Endothelial cell of umbilical vein (primary cell): ENCODE measurements at places on chromosomes 4 and X. TPM values are rescaled to one million over a fixed set of nuclear protein-coding genes. Genes with fewer than 3 reads are reported as not detected.

NAP1L3 gene
- total RNA-seq, result 0.22 and 0.25 TPM in 2 replicates

AMTN gene
- total RNA-seq, result not detected in 2 replicates

INTS6L gene
- 5.6 and 7.5 TPM in 2 replicates for total RNA-seq

GPR173 gene
- total RNA-seq, result 8.3 and 11.3 TPM in 2 replicates

MAGEC2 gene
- not detected in 2 replicates for total RNA-seq

GC gene
- not detected in 2 replicates for total RNA-seq

SSX4 gene
- not detected in 2 replicates for total RNA-seq

TENM3 gene
- 6.2 and 7.8 TPM in 2 replicates for total RNA-seq

MSX1 gene
- total RNA-seq, result 4.1 and 5.0 TPM in 2 replicates

KIT gene
- total RNA-seq, result 29.3 and 39.7 TPM in 2 replicates

COL4A6 gene
- 0.49 and 0.92 TPM in 2 replicates for total RNA-seq

CLDN22 gene
- not detected in 2 replicates for total RNA-seq

FDCSP gene
- total RNA-seq, result not detected in 2 replicates

CT47B1 gene
- not detected in 2 replicates for total RNA-seq

DSPP gene
- not detected in 2 replicates for total RNA-seq

SSX4B gene
- total RNA-seq, result not detected in 2 replicates

RAB41 gene
- total RNA-seq, result not detected in 2 replicates

HSFX4 gene
- total RNA-seq, result not detected in 2 replicates

MCUB gene
- 32.5 and 35.2 TPM in 2 replicates for total RNA-seq

MAGEB3 gene
- not detected in 2 replicates for total RNA-seq

ARAP2 gene
- 0.16 TPM in 1 of 2 replicates, not detected in the other for total RNA-seq

MAGEB17 gene
- total RNA-seq, result not detected in 2 replicates

ELOVL6 gene
- total RNA-seq, result 21.7 and 26.1 TPM in 2 replicates

BEX2 gene
- 0.88 and 1.4 TPM in 2 replicates for total RNA-seq

PABPC1L2B gene
- total RNA-seq, result not detected in 2 replicates

SLC6A14 gene
- not detected in 2 replicates for total RNA-seq

TMPRSS11A gene
- total RNA-seq, result not detected in 2 replicates

ODAPH gene
- total RNA-seq, result not detected in 2 replicates

DMRTC1 gene
- total RNA-seq, result not detected in 2 replicates

NUDT6 gene
- 5.4 TPM in 2 replicates for total RNA-seq

KLB gene
- not detected in 2 replicates for total RNA-seq

NPY2R gene
- total RNA-seq, result not detected in 2 replicates

EDNRA gene
- total RNA-seq, result not detected in 2 replicates

GPC4 gene
- total RNA-seq, result 0.20 TPM in 1 of 2 replicates, not detected in the other

CXCL9 gene
- total RNA-seq, result not detected in 2 replicates

OGT gene
- total RNA-seq, result 128 and 129 TPM in 2 replicates

ARMCX4 gene
- total RNA-seq, result 17.6 and 19.9 TPM in 2 replicates

CYLC1 gene
- total RNA-seq, result not detected in 2 replicates

RHOH gene
- total RNA-seq, result 0.30 TPM in 1 of 2 replicates, not detected in the other

DGAT2L6 gene
- total RNA-seq, result not detected in 2 replicates

PITX2 gene
- 0.31 and 0.35 TPM in 2 replicates for total RNA-seq

NXF2 gene
- not detected in 2 replicates for total RNA-seq

INPP4B gene
- total RNA-seq, result 2.8 and 3.1 TPM in 2 replicates

PPM1K gene
- total RNA-seq, result 8.6 and 10.4 TPM in 2 replicates

LPAR4 gene
- 0.49 and 0.72 TPM in 2 replicates for total RNA-seq

TMEM192 gene
- 13.0 and 14.5 TPM in 2 replicates for total RNA-seq

ZNF185 gene
- 19.7 and 31.6 TPM in 2 replicates for total RNA-seq

ADH6 gene
- total RNA-seq, result not detected in 2 replicates
